ENCODE measurements at places on chromosomes 5 and 9.

GRCh38 chr9:108636013-108636412 is 219.8 kb downstream of the ACTL7B start:
- DNase-seq = no peak

DNA sequence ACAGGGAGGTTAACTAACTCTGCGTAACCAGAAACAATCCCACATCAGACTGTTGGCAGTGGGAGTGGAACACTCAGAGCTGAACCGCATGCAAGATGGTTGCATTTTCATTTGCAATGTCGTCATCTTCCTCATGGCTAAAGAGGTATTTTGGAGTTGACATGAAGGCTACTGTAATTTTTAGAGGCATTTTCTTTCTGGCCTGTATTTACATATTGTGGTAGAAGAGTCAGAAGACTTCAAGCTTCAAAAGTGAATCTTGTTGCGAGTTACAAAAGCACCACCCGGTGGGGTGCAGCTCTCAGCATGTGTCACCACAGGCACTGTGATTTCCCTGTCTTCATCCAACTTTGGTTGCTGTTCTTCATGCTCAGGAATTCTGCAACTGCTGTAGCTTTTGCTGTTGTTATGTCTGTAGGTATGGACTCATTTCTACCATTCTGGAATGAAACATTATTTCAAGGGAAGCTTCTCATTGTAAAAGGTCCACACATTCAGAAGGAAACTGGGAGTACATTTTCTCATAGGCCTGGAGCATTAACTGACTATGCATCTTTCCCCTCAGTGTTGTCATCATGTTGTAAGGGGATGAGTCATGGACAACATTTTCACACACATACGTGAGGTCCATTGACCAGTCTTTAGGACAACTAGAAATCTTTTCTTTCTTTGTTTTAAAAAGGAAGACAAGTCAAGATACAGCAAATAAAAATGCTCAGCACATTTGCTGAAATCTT is 35.4 kb upstream of the GDNF start:
- no peak for DNase-seq

GRCh38 chr5:28603869-28604268 is 1565.5 kb upstream of the CDH9 start:
- no peak for DNase-seq

- peak; percentile 18 for DNase-seq
Measured at GRCh38 chr5:55540525-55540924, 5.8 kb upstream of the PLPP1 start.

DNA sequence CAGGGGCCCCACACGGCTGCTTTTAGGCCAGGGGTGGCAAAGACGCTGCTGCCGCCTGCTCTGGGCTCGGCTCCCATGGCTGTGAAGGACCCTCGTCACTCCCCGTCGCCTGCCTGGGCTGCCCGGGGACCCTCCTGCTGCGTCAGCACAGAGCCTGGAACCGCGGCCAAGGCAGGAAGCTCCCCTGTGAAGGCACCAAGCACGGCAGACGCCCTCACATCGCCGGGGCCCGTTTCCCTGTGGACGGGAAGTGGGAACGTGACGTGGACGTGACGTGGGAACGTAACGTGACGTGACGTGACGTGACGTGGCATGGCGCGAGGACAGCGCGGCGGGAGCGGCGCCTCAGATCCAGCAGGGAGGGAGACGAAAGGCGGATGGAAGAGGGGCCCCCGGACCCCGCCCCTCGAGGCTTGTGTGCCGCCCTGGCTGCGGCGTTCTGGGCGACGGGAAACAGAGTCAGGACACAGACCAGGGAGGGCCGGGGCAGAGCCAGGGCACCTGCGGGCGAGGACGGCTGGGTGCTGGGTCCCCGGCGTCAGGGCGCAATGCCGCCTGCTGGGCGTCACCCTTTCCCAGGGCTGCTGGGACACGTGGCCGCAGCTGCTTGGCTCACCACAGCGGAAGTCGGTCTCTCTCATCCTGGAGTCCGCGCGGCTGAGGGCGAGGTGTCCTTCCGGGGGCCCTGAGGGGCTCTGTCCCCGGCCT is 53.1 kb downstream of the MRPL36 start:
- no peak for DNase-seq

GRCh38 chr5:176388003-176388443 is 375 bp downstream of the NOP16 start:
- no peak for DNase-seq

DNA sequence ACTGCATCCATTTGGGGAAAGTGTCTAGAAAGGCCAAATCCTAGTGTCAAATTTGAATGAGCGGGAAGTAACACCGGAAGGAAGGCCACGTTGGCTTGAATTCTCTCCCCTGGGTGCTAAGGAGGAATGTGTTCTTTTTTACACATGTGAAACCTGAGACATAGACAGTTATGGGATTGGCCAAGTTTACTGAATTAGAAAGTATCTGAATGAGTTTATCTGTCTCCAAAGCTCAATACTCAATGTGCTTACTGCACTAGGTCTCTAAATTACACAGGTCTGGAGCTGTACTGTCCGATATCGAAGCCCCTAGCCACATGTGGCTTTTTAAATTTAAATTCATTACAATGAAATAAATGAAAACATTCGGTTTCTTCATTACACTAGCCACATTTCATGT is 6.0 kb downstream of the DMRT1 start:
- no peak for DNase-seq

DNA sequence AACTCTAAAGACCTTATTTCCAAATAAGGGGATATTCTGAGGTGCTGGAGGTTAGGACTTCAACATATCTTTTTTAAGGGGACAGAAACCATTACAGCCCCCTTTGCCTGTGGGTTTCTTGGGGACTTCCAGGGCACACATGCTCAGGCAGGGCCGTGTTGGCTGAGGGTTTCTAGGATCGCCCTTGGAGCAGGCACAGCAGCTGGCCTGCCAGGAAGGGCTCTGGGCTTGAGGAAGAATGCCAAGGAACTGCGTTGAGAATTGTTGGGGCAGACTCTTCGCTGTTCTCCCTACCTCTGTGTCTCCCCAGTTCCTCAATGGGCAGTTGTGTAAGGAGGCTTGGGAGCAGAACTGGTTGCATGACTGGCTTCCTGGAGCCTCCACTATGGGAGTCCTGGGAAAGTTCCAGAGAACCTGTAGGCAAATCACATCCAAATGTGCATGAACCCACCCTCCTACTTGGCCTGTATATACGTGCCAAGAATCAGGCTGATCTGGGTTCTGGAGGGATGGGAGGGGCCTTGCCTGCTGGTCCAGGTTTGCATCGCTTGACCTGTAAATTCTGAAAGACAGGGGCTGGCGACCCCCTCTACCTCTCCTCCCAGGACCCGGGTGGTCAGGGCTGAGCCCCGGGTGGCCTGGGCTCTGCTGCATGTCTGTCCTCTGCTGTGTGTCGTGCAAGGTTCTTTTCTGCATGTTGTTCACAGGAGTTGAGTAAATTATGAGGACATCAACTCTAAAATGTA is 65.5 kb downstream of the HSPA4 start:
- no peak for DNase-seq

GRCh38 chr5:87872986-87873385 is 395.7 kb downstream of the TMEM161B start:
- DNase-seq = no peak

GRCh38 chr9:98600631-98601030 is 108.1 kb downstream of the GABBR2 start:
- no peak for DNase-seq
